ENCODE measurements at places on chromosomes 3 and 15.

- peaks cover 9% of the 10 kb centered on the region for H3K27me3 ChIP-seq
- H3K4me3 ChIP-seq, result no peak overlapping the region
- H3K4me1 ChIP-seq, result no peaks in the 10 kb centered on the region
- DNase-seq, result no peak
Measured at GRCh38 chr3:131912255-131912654, 122.6 kb downstream of the CPNE4 start.

- no peak overlapping the region for H3K4me3 ChIP-seq
- no peak overlapping the region for H3K27ac ChIP-seq
- peaks cover 5% of the 10 kb centered on the region for H3K4me1 ChIP-seq
- peaks cover 5% of the 10 kb centered on the region for H3K36me3 ChIP-seq
- no peak for DNase-seq
- H3K27me3 ChIP-seq, result no peaks in the 10 kb centered on the region
Measured at GRCh38 chr3:61200270-61200669, 51.0 kb downstream of the FHIT start.

GRCh38 chr15:92178911-92179310 is 214.8 kb upstream of the ST8SIA2 start:
- peaks cover 16% of the 10 kb centered on the region for H3K27me3 ChIP-seq
- no peak overlapping the region for H3K4me3 ChIP-seq
- no peaks in the 10 kb centered on the region for H3K4me1 ChIP-seq
- DNase-seq, result no peak

DNA sequence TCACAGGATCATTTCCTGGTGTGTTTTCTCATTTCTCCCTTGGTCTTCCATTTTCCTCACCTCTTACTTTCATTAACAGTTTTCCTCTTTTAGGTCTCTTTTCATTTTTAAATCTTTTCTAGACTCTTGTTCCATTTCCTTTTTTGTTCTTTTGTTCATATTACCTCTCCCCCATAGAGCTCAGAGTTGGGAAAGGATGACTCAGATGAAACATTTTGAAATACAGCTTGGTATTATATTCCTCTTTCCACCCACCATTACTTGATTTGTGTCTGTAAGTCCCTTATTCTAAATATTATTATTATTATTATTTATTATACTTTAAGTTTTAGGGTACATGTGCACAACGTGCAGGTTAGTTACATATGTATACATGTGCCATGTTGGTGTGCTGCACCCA is 153.1 kb downstream of the VGLL3 start:
- H3K27ac ChIP-seq, result no peak overlapping the region
- no peaks in the 10 kb centered on the region for H3K27me3 ChIP-seq
- H3K36me3 ChIP-seq, result no peaks in the 10 kb centered on the region
- H3K4me1 ChIP-seq, result no peaks in the 10 kb centered on the region

- H3K4me3 ChIP-seq, result no peak overlapping the region
- H3K36me3 ChIP-seq, result no peaks in the 10 kb centered on the region
- no peaks in the 10 kb centered on the region for H3K27me3 ChIP-seq
- no peak overlapping the region for H3K27ac ChIP-seq
Measured at GRCh38 chr3:72317491-72317890, 530.8 kb downstream of the SHQ1 start.

DNA sequence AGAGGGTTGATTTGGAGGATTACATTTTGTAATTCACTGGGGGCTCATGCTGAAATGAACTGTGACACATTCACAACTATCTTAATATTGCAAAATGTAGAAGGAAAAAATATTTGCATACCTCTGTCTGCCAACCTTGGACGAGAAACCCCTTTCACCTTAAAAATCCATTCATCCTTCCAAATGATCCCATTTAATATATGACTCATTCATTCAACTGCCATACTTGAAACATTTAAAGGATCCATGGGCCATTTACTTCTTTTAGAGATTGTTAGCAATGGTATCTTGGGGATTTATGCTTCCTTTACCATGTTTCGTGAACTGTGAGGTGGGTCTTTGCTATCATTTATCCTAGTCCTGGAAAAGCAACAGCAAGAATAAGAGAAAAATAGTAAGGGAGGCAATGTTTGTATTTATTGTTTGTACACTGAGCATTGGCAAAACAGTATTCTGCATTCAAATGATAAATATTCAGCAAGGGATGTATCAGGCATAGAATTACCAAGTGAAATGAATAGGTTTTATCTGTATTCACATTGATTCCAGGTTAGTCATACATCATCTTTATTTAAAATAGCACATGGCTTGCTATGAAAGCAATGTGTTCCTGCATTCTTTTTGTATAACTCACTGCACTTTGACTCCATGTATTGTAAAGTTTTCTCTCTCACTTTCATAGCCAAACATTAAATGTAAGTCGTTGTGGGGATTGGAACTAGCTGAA is 378.1 kb downstream of the NSUN3 start:
- H3K4me1 ChIP-seq, result no peaks in the 10 kb centered on the region
- no peaks in the 10 kb centered on the region for H3K36me3 ChIP-seq
- H3K27ac ChIP-seq, result no peak overlapping the region
- no peak overlapping the region for H3K4me3 ChIP-seq

DNA sequence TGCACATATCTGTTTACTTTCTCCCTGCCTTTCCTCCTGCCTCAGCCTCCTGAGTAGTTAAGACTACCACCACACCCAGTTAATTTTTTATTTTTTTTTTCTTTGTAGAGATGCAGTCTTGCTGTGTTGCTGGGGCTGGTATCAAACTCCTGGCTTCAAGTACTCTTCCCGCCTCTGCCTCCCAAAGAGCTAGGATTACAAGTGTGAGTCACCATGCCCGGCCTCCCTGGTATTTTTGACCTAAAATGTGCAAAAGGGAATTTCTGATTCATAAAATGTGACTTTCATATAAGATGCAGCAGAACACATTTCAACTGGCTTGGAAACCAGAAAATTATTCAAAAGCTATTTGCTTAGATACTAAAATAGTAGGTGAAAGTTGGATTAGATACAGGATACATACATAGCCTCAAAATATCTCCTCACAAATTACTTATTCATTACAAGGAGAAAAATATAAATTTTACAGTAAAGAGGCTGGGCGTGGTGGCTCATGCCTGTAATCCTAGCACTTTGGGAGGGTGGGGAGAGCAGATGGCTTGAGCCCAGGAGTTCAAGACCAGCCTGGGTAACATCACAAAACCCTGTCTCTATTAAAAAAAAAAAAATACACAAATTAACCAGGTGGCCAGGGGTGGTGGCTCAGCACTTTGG is 32.0 kb downstream of the MAP4 start:
- peaks cover 4% of the 10 kb centered on the region for H3K4me1 ChIP-seq
- DNase-seq, result no peak
- peak overlapping the region; percentile 48 for H3K27ac ChIP-seq
- H3K27me3 ChIP-seq, result no peaks in the 10 kb centered on the region
- H3K4me3 ChIP-seq, result no peak overlapping the region

DNA sequence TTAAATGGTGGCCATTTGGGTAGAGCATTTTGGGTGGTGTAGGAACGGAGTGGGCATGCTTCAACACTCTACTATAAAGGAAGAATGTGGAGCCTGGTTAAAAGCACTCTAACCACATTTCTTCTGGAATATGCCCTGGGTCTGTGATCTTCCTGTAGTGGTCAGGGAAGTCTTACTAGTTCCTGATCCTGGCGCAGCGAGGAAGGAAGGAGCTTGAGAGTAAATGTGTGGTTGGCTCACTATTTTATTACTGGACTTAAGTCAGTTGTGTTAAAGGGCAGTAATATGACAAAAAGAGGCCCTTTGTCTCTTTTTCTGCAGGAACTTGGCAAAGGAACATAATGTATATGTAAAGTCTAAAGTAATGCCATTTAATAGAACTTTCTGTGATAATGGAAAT is 197.6 kb upstream of the ZPLD1 start:
- no peaks in the 10 kb centered on the region for H3K4me1 ChIP-seq
- no peak for DNase-seq
- no peak overlapping the region for H3K27ac ChIP-seq
- no peaks in the 10 kb centered on the region for H3K27me3 ChIP-seq
- H3K4me3 ChIP-seq, result no peak overlapping the region
- no peaks in the 10 kb centered on the region for H3K36me3 ChIP-seq

DNA sequence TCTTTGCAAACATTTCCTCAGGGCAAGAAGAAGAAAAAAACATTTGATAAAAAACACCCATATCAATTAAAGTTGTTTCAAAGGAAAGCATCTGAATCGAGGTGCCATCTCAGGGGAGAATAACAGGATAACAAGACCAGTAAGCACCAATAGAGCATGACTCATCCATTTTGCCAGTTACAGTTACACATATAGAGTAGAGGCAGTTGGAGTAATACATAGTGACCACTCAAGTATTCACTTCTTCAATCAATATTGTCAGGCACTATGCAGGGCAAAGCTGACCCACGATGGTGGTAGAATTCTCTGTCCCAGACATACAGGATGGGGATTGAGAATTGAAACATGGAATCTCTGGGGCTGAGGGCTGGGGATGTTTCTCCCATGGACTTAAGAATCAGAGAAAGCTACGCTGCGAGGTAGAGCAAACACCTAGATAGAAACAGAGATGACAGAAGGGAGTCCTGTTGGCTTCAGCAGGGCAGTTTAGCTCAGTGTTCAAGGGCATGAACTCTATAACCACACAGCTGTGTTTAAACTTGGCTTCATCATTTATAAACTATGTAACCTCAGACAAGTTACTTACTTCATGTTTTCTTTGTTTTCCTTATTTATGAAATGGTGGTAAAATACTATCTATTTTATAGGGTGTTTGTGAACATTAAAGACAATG is 186.4 kb upstream of the NANOGP8 start:
- no peaks in the 10 kb centered on the region for H3K4me1 ChIP-seq
- DNase-seq, result no peak
- H3K36me3 ChIP-seq, result peaks cover 2% of the 10 kb centered on the region
- no peak overlapping the region for H3K27ac ChIP-seq
- H3K27me3 ChIP-seq, result no peaks in the 10 kb centered on the region

DNA sequence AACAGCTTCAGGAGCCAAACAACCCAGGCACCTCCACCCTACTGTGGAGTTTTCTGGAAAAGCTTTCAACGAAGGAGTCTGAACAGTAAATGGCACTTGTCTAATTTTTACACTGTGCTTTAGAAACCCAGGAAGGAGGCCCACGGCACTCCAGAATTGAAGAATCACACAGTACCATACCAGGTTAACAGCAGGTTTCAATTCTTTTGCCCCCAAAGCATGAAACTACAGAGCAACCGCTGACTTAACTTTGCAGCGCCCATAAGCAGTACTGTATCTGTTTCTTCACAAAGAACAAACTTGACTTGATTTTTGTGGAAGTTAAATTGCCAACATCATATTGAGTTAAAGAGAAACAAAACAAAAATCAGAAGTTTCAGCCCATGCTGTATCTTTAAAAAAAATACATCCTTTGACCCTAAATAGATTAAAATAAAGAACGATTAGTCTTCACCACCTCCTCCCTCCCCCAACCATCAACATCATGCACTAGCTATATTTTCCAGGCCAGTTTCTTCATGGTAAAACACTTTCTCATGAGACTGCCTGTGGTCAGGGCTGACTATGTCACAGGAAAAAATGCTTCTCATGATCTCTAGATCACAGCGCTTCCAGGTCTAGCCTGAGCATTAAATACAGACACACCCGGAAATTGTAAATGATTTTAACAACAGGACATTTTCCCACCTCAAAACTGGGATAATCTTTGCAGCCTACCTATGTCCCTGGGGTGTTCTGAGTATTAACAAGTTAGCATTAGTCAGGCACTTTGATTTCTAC is 456.3 kb downstream of the FOXP1 start:
- DNase-seq, result peak; percentile 50
- H3K4me1 ChIP-seq, result peaks cover 64% of the 10 kb centered on the region
- no peaks in the 10 kb centered on the region for H3K27me3 ChIP-seq
- H3K36me3 ChIP-seq, result peaks cover 45% of the 10 kb centered on the region

GRCh38 chr3:57098418-57099310 is 38.2 kb downstream of the SPATA12 start:
- no peak overlapping the region for H3K27ac ChIP-seq
- DNase-seq, result no peak
- peaks cover 3% of the 10 kb centered on the region for H3K27me3 ChIP-seq

DNA sequence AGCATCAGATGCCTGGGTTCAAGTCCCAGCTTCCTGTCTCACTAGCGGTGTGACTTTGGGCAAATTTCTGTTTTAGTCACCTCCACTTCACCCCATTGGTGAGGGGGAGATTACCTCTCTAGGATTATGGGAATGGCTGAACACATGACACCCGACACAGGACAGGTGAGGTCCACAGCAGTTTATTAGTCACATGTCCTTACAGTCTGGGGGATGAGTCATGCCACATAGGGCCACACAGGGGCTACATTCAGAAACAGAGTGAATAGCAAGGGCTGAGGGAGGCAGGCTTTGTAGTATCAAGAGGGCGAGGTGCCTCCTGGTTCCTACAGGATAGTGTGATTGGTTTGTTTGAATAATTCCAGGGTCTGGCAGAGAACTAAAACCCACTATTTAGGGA is 15.2 kb upstream of the ITGA11 start:
- H3K4me1 ChIP-seq, result no peaks in the 10 kb centered on the region
- DNase-seq, result no peak
- H3K36me3 ChIP-seq, result no peaks in the 10 kb centered on the region
- H3K27me3 ChIP-seq, result peaks cover 71% of the 10 kb centered on the region
- H3K27ac ChIP-seq, result no peak overlapping the region
- H3K4me3 ChIP-seq, result no peak overlapping the region

- DNase-seq, result no peak
- H3K4me3 ChIP-seq, result no peak overlapping the region
- H3K36me3 ChIP-seq, result no peaks in the 10 kb centered on the region
- H3K27me3 ChIP-seq, result no peaks in the 10 kb centered on the region
Measured at GRCh38 chr3:121594850-121595249, 1.7 kb downstream of the FBXO40 start.
